Fibroblast of the aortic adventitia (primary cell): ENCODE measurements at places on chromosomes 12 and 14.

GRCh38 chr12:3694673-3695072, 58.2 kb downstream of the CRACR2A start:
- DNase-seq, result no peak

- DNase-seq, result peak; percentile 92
These were observed 232.1 kb downstream of the MON2 start for GRCh38 chr12:62698701-62699101.

DNA sequence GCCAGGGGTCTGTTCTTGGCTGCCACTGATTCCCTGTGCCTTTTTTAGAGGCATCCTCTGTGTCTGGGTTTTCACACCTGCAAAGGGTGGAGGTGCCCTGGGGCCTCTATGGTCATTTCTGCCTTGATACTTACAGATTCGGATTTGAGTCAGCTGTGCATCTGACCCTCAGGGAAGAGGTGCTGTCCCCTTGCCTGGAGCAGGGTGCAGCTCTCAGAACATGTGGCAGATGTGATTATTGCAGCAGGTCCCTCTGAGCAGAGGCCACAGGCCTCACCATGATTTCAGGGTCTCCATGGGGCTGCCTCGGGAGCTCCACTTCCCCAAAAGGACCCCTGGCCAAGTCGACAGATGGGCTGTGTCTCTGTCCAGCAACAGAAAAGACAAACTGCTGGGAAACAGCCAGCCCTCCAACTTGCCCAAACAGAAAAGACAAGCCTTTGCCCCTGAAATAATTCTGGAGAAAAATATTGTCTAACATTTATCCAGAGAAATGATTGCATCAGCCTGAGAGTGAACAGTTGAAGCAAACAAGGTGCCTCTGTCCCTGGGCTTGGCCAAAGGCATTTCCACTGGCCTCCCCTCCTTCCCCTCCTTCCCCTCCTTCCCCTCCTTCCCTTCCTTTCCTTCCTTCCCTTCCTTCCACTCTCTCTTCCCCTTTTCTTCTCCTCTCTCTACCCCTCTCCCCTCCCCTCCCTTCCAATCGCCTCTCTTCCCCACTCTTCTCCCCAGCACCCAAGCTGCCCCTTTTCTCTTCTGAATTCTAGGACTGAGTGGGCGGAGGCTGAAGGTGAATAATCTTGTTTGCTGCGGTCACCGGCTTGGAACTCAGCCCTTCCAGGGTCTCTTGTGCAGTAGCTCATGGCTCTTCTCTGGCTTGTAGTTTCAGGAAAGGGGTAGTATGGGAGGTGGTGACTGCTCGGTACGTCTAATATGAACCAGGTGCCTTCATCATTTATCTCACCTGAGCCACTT, 676 bp downstream of the SERPINA3 start:
- peak; percentile 72 for DNase-seq

DNA sequence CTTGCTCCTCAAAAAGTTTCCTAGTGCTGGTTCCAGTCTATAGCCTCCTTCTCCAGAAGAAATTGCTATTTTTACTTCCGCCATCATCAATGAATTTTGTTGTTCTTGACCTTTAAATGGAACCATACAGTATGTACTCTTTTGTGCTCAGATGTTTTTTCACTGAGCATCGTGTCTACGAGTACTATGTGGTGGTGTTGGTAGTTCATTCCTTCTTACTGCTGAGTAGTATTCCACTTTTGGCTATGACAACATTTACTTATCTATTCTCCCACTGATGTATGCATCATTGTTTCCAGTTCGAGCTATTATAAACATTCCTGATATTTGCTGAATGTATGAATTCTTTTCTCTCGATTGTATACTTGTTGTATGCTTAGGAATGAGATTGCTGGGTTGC, 28.6 kb downstream of the SLC2A14 start:
- DNase-seq, result peak; percentile 43

DNA sequence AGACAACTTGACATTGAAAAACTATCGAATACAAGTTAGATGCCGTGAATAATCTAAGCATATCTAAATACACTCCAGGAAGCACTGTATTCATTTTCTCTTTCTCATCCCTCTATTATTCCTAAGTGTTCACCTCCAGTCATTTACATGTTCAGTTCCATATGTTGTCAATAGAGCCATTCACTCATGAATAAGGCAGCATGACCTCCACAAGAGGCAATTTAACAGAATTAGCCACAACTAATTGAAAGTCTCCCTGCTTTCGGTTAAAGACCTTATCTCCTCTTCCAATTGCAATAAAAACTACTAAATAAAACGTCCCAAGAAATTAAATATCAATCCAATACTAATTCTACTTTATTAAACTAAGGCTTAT, 1.8 kb downstream of the LRIG3 start:
- DNase-seq, result peak; percentile 23
